NCI-H460 (cell line): ENCODE measurements at places on chromosomes 4 and X. TPM values are rescaled to one million over a fixed set of nuclear protein-coding genes. Genes with fewer than 3 reads are reported as not detected.

The RNF128 gene
- total RNA-seq: 0.12 TPM in 1 of 2 replicates, not detected in the other

GRCh38 chrX:14883826-14884225 is 10.6 kb downstream of the MOSPD2 start:
- no peak for DNase-seq

DNA sequence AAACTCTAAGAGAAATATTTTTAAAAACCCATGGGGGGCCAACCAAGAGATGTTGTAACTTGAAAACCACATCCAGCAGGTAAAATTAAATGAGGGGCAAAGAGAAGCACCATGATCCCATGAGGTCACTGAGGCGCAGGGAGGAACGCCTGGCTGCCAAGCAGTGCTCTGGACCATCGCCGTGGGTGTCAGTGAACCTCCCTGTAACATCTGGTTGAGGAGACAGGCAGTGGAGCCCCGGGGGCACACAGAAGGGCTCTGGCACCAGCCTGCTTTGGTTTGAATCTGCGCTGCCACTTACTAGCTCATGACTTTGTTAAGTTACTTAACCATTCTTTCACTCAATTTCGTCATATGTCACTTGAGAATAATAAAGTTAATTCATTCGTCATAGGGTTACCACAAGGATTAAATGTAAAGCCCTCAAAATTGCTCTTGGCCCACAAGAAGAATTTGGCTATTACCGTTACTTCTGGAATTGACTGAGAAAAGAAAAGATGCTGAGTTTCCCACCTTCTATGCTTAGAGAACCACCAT is 41.6 kb upstream of the SLC25A4 start:
- no peak for DNase-seq

The BEX5 gene
- 1.7 and 3.0 TPM in 2 replicates for total RNA-seq

DNA sequence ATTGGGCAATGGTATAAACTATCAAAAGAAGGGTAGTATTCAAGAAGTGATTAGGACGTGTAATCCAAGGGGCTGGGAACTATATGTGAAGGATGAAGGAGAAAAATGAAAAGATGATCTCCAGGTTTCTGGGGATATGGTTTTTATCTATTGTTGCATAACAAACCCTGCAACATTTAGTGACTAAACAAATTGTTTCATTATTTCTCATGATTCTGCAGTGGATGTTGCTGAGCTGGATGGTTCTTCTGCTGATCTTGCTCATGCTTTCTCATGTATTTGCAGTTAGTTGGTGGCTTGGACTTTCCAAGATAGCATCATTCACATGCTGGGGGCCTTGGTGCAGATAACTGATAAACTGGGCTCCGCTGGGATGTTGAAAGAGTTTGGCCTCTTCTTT is 29.1 kb downstream of the PHOX2B start:
- no peak for DNase-seq

- DNase-seq: peak; percentile 4
These were observed 104.2 kb downstream of the AFF1 start for GRCh38 chr4:87038837-87039615.

- no peak for DNase-seq
These were observed 794.8 kb upstream of the EPHA5 start for GRCh38 chr4:66465111-66465510.

- no peak for DNase-seq
These were observed 58.6 kb upstream of the ADRA2C start for GRCh38 chr4:3707423-3708102.

The CT47B1 gene
- total RNA-seq: not detected in 2 replicates

The SMARCA5 gene
- total RNA-seq: 32.0 and 41.0 TPM in 2 replicates

The SSX1 gene
- total RNA-seq: not detected in 2 replicates

- DNase-seq: no peak
These were observed 10.5 kb downstream of the ARL13A start for GRCh38 chrX:100979881-100980607.

The CLDN34 gene
- not detected in 2 replicates for total RNA-seq

- DNase-seq: no peak
These were observed 14.7 kb downstream of the UNC5C start for GRCh38 chr4:95534032-95534431.

The FAAH2 gene
- 0.05 TPM in 1 of 2 replicates, not detected in the other for total RNA-seq

GRCh38 chrX:7045238-7045955 is 102.1 kb upstream of the STS start:
- DNase-seq: no peak

- DNase-seq: no peak
These were observed 38.7 kb downstream of the DCHS2 start for GRCh38 chr4:154452798-154453346.

The KLB gene
- total RNA-seq: not detected in 2 replicates

- no peak for DNase-seq
These were observed 427.9 kb upstream of the SLIT2 start for GRCh38 chr4:19823781-19824180.

The SMIM10 gene
- total RNA-seq: 3.2 and 4.1 TPM in 2 replicates

DNA sequence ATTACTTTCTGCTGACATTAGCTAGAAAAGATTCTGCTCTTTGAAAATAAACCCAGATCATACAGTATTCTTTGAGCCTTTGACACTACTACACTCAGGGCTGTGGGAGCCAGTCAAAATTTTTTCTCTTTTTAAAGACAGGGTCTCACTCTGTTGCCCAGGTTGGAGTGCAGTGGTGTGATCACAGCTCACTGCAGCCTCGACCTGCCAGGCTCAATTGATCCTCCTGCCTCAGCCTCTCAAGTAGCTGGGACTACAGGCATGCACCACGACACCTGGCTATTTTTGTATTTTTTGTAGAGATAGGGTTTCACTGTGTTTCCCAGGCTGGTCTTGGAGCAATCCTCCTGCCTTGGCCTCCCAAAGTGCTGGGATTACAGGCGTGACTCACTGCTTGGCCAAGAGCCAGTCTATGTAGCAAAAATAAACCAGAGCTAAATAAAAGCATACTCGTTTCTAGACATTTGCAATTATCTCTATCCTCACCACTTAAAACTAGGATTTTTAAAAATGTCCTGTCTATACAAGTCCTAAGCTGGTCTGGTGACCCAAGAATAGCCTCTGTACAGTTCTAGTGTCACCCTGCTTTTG is 43.2 kb downstream of the AKAP4 start:
- no peak for DNase-seq

DNA sequence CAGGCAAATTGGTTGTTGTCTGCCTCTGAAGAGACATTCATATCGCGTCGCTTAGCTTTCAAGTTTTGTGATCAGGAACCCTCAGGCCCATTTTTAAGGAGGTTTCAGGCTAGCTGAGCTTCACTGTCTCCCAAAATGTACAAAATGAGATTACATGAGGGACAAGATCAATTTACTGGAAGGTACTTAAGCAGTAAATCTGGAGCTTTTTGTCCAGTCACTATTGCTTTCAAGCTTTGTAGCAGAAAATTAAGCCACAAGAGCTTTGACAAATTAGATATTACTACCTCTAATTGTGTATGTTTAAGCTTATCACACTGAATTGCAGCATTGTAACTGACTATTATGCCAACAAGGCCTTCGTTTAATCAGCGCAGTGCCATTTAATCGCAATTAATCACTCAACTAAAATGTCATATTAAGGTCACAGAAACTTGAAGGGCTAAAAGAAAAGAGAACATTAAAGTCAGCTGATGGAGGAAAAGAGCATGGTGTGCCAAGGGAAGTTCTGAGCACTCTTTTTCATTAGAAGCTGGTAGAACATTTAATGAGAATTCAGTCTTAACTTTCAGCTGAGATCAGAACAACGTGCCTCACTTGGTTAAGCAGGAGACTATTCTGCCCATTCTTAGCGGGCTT is 353.0 kb downstream of the FBXO8 start:
- no peak for DNase-seq

The DCAF8L1 gene
- not detected in 2 replicates for total RNA-seq

The LDB2 gene
- not detected in 2 replicates for total RNA-seq

The EXOC1 gene
- 30.2 and 40.9 TPM in 2 replicates for total RNA-seq

The AKAP14 gene
- total RNA-seq: not detected in 2 replicates
